ENCODE measurements at places on chromosomes 16 and 17.

GRCh38 chr17:58215685-58216084 lies 3.4 kb downstream of the MKS1 start:
- no peak for DNase-seq

GRCh38 chr17:78166416-78166815 lies 2.0 kb upstream of the SYNGR2 start:
- no peak for DNase-seq

GRCh38 chr16:64990101-64990500 lies 131.8 kb downstream of the CDH11 start:
- no peak for DNase-seq

GRCh38 chr17:5431949-5432556 lies 6.9 kb downstream of the C1QBP start:
- DNase-seq: no peak

GRCh38 chr17:2030779-2031163 lies 818 bp downstream of the DPH1 start:
- no peak for DNase-seq

- no peak for DNase-seq
Measured at GRCh38 chr16:49585143-49585832, 211.7 kb downstream of the C16orf78 start.

DNA sequence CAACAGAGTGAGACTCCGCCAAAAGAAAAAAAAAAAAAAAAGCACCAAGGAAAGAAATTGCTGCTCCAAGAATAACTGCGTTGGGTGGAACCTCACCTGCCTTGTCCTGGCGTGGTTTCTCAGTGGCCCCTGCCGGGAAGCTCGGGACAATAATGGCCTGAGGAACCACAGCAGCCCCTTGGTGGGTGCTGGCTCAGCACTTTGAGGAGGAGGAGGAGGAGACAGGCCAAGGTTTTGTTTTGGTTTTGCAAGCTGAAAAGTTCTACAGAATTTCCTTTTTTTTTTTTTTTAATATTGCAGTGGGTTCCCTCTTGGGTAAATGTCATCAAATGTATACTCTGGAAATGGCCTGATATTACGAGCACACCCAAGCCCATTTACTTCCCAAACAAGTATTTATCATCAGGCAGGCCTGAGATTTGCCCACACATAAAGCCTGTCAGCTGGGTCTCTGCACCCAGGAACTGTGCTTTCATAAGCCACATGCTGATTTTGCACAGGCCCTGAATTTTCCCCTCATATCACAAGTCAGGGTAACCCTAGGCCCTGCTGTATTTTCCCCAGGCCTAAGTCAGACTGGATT lies 78.3 kb downstream of the SOCS1 start:
- DNase-seq: no peak

GRCh38 chr17:40209404-40210093 lies 9.6 kb upstream of the WIPF2 start:
- DNase-seq: no peak

DNA sequence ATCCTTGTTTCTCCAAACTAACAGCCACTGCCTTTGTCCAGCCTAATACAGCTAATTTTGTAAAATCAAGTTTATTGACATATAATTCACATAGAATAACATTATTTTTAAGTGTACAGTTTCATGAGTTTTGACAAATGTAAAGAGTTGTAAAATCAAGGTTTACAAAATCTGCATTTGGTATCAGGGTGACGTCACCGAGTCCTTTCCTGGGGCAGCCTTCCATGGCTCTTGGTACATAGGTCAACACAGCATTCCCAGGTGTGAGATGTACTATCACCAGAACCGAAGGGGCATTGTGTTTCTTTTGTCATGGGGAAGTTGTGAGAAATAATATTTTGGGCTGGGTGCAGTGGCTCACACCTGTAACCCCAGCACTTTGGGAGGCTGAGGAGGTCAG lies 42.9 kb downstream of the PSMD12 start:
- no peak for DNase-seq

- no peak for DNase-seq
Measured at GRCh38 chr17:74715144-74715543, 2.4 kb upstream of the CD300LF start.

DNA sequence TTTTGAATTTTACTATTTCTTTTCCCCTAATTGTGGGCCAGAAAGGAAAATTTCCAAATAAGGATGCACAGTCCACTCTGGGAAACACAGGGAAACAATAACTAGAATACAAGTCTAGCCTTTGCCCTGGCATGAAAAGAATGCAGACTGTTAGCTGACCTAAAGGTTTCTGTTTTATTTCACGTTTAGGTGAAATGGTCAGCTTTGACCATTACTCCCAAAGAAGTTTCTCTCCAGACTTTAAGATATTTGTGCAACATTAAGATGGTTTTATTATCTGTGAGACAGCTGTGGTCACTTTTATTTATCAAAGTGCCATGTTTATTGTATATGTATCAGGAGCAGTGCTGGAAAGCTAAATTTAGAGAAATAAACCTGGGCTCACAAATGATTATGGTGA lies 163.9 kb downstream of the SPECC1 start:
- no peak for DNase-seq

DNA sequence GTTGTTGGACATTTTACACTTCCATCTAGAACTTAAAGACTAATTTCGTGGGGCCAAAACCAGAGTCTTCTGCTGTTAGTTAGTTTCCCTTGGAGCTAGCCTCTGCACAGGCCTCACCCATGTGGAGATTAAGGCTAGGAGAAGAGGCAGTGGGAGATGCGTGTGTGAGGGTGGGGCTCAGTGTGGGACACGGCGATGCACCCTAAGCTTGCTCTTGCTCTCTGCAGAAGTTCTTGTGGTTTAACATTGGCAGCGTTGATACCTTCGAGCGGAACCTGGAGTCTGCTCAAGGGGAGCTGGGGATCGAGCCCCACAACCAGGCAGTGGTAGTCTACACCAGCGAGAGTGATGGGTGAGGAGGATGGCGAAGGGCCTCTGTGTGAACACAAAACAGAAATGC lies 34.0 kb downstream of the DBNDD1 start:
- no peak for DNase-seq

- no peak for DNase-seq
Measured at GRCh38 chr16:75203096-75203495, 3.9 kb downstream of the CTRB2 start.

- no peak for DNase-seq
Measured at GRCh38 chr17:33873201-33873617, 381.9 kb upstream of the CCL2 start.

- no peak for DNase-seq
Measured at GRCh38 chr16:61014869-61015268, 1021.4 kb downstream of the CDH8 start.

- no peak for DNase-seq
Measured at GRCh38 chr17:77141846-77142449, 1.2 kb downstream of the SEC14L1 start.

GRCh38 chr17:2107506-2107905 lies 52.6 kb downstream of the HIC1 start:
- DNase-seq: no peak

- DNase-seq: no peak
Measured at GRCh38 chr17:64386412-64387144, 4.1 kb downstream of the PECAM1 start.

GRCh38 chr16:54228325-54228724 lies 58.3 kb downstream of the IRX3 start:
- no peak for DNase-seq

DNA sequence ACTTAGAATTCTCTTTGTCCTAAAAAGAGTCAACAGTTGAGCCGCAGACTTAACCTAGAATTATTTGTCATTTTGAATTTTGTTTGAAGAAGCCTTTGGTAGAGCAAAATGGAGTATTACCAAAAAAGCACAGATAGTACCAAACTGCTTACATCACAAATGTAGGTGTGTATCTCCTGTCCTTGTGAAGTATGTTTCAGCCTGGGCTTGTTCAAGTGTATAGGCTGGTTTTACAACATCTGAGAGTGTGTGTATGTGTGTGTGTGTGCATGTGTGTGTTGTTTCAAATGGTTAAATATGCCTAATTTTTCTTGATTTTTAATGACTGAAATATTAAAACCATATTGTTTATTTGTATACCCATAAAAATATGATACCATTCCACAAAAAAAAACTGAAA lies 188.7 kb upstream of the AXIN2 start:
- no peak for DNase-seq

DNA sequence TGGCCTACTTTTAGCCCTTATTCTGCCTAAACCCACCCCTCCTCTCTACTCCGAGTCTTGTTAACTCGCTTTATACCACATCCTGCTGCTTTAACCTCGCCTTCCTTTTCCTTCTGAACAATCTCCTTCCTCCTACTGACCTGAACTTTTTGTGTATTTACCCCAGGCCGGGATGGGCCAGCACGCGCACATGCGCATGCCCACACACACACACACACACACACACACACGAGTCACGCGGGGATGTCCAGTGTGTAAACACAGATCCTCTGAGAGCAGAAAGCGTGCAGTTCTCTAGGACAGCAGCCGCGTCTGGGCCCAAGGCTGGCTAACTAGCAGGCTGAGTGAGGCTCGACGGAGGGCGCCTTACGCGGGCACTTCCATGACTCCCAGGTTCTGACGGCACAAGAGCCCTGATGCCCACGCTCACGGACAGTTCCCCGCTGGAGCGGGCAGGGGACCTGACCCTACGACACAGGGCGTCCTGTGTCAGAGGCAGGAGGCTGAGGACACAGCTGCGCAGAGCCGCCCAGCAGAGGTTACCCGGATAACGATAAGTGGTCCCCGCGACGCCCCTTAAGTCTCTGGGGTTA lies 610 bp downstream of the PIK3R5 start:
- DNase-seq: no peak

GRCh38 chr17:36727577-36727976 lies 126.2 kb downstream of the MRM1 start:
- DNase-seq: no peak

- no peak for DNase-seq
Measured at GRCh38 chr16:52581530-52581929, 34.6 kb upstream of the TOX3 start.

GRCh38 chr17:44363613-44364159 lies at the start of gene FAM171A2:
TSS of gene FAM171A2 (minus strand) at chr17:44363853. CDS start at chr17:44363714, 139 bp downstream.
- peak; percentile 32 for DNase-seq

DNA sequence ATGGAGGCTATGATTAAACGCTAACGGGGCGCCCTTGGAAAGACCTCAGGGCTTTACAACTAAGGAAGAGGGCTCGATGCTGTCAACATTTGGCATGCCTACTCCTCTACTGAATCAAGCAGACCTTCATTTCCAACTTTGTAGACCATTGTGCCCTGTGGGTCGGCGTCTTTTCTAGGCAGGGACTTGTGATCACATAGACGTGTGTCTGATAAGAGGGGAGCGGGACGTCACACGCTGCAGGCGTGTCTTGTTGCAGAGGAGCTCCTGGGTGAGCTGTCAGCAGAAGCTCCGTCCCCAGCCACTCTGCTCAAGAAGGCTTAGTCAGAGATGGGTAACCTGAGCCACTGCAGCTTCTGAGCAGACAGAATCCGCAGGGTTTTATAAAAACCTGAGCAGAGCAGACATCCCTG lies 2.8 kb downstream of the MAPK8IP3 start:
- DNase-seq: no peak

GRCh38 chr16:11449716-11450115 lies 104.5 kb downstream of the RMI2 start:
- no peak for DNase-seq

DNA sequence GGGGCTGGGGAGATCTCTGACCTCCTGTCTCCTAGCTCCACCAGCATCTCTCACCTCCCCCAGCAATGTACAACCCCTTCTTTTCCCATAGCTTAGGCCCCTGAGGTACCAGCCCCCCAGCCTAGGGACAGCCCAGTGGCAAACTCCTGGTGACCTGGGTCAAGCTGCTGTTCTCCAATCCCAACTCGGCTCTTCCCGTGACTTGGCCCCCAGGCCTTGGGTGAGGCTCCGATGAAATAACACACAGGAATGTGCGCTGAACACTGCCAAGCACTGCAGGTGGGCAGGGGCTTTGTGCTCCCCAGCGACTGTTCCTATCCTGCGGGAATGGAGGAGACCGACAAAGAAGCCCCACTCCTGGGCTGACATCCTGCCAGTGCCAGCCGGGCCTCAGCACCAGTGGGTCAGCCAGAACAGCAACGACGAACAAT lies 63.7 kb upstream of the AMZ2 start:
- DNase-seq: no peak

DNA sequence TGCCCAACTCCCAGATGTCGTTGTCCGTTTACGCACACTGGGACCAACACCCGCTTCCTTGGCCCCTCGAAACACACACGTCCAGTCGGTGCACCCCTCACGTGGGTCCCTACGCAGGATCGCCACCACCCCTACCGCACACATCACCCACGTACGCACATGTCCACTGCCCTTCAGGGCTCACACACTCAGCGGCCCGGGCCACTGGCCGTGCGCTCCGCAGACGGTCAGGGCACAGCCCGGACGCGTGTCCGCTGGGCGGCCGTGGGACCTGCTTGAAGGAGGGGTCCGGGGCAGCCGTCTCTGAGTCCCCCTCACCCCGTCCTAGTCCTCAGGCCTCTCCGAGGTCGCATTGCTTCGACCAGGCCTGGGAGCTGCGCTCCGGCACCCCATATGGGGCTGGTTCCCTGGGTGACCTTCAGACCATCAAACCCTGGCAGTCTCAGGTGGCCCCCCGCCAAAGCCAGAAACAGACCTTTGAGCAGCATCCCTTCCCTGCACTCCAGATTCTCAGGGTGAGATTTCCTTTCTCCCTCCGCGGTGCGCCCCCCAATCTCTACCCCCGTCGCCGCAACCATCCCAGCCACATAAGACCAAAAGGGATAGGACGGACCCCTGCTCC lies 914 bp upstream of the GPRC5B start:
- no peak for DNase-seq

DNA sequence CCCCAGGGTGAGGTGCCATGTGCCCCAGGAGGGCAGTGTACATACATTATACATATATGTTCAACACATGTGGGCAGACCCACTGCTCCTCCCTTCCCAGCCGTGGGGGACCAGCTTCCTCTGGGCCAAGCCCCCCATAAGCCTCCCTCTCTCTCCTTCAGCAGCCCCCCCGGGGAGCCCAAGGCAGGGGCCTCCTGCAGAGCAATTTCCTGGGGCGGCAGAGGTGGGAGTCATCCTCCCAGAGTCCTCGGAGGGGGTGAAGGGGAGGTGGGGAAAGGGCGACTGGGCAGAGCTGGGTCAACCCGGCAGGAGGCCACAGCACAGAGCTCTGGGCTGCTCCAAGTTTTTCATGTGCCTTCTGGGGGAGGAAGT lies 235.1 kb downstream of the ZNF423 start:
- no peak for DNase-seq

DNA sequence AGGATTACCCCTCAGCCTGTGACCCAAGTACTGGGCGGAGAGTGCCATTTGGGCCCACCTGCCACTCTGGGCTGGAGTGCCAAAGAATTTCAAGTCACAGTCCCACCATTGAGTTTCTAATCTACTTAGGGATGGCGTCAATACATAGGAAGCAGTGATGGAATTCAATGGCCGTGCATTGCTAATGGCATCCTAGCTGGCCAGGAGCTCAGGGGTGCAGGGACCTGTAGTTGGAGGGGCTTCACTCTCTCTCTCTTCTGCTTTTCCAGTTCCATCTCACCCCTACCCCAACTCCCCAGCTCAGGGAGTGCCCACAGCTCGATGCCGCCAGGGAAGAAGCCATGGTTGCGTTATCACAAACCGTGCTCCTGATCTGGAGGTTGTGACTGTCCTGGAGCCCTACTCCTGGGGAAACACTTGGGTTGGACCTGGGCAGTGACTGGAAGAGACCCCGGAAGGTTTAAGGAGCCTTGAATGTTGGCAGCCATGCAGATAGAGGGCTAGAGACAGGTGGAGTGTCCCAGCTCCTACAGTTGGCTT lies 2.4 kb downstream of the MMP15 start:
- no peak for DNase-seq

- DNase-seq: no peak
Measured at GRCh38 chr17:76538941-76539570, 788 bp upstream of the PRCD start.

GRCh38 chr17:82781894-82782274 lies 30.0 kb downstream of the TBCD start:
- peak; percentile 64 for DNase-seq

- DNase-seq: no peak
Measured at GRCh38 chr17:77914385-77915254, 43.9 kb upstream of the TNRC6C start.
